ENCODE measurements at places on chromosomes 3 and 15.
A peak's percentile ranks its signal among the peaks of the same experiment; 100 is the strongest.

DNA sequence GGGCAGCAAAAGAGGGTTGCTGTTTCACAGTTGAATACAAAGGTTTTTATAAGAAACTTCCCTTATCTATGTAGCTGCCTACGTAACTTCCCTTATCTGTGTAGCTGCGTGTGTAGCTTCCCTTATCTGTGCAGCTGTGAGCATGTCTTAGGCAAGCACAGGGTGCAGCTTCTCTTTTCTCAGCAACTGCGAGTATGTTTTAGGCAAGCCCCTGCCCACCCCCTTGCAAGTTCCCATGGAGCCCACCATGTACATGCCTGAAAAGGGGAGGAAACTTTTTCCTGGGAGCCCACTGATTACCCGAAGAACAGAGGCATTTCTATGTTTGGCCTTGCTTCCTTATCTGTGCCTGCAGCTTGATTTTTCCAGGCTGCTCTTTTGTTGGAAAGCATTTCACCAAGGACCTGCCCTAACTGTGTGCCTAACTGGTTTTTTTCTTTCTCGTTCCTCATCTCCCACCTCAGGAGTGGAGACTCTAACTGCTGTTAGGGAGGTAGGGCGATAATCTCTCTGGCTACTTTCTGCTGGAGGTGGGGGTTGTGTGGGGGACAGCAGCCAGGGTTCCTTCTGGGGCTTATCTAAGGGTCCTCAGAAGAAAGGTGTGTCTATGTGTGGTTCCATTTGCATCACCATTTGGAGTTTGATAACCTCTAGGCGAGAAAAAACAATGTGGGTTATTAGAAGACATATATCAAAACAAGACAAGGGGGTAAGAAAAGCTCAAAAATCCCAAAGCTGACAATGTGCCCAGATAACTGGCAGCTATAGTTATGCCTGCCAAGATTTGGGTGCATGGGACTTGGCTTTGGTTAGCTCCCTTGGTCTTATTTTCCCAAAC lies 26.0 kb downstream of the SORD start:
- H3K36me3 ChIP-seq, result peaks cover 27% of the 10 kb centered on the region
- no peak for DNase-seq
- no peaks in the 10 kb centered on the region for H3K4me1 ChIP-seq
- H3K4me3 ChIP-seq, result no peak overlapping the region
- no peaks in the 10 kb centered on the region for H3K27me3 ChIP-seq

DNA sequence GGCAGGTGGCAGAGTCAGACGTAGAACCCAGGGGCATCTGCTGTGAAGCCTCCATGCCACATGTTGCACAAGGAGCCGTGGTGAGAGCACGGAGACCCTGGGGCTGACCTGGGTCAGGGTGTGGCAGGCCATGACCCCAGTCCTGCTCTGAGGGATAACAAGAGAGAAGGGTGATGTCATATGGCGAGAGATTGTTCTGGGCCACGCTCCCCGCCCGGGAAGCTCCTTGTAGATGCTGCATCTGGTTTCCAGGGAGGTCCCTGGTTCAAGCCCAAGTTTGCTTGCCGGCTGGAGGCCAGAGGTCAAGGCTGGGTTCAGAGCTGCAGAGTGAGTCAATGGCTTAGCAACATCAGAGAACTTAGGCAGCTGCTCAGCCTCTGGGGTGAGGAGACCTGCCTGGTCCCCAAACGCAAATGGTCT lies 17.3 kb downstream of the FGD5 start:
- no peak overlapping the region for H3K27ac ChIP-seq
- no peak for DNase-seq
- H3K36me3 ChIP-seq, result no peaks in the 10 kb centered on the region
- H3K27me3 ChIP-seq, result peaks cover 70% of the 10 kb centered on the region
- H3K4me3 ChIP-seq, result no peak overlapping the region
- no peaks in the 10 kb centered on the region for H3K4me1 ChIP-seq

DNA sequence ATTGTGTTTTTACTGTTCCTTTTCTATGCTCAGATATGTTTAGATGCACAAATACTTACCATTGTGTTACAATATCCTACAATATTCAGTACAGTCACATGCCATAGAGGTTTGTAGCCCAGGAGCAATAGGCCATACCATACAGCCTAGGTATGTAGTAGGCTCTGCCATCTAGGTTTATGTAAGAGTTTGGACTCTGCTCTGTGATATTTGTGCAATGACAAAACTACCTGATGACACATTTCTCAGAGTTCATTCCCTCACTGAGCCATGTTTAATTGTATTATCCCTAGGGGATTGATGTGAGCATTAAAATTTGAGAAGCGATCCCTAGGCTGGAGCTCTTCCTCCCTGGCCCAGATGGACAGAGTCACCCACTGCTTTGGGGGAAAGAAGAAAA lies 270.0 kb upstream of the PROK2 start:
- H3K4me3 ChIP-seq, result no peak overlapping the region
- H3K27ac ChIP-seq, result no peak overlapping the region
- H3K36me3 ChIP-seq, result no peaks in the 10 kb centered on the region
- no peaks in the 10 kb centered on the region for H3K27me3 ChIP-seq
- no peaks in the 10 kb centered on the region for H3K4me1 ChIP-seq

DNA sequence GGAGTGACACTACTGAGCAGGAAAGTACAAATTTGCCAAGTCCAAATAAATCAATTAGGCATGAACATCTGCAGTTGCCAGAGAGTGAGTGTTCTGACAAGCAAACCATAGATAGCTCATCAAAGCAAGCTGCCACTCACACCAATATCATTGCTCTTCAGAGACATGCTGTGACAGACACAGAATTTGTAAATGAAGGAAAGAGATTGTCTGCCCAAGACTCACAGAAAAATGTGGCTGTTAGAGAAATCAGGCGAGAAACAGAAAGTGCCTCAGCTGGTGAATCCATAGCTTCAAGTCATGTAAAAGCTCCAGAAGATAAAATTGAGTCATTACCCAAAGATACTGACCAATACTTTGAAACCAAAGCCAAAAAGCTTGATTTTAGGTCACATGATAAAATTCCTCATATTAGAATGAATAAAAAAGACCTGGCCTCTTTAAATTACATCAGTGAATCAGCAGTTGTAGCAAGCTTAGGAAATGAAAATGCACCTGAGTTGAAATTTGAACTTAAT lies 50.8 kb downstream of the CRYBG3 start:
- H3K4me3 ChIP-seq, result no peak overlapping the region
- peak overlapping the region; percentile 12 for H3K27ac ChIP-seq
- peaks cover 3% of the 10 kb centered on the region for H3K27me3 ChIP-seq
- H3K4me1 ChIP-seq, result peaks cover 16% of the 10 kb centered on the region
- DNase-seq, result no peak
- H3K36me3 ChIP-seq, result peaks cover 2% of the 10 kb centered on the region

DNA sequence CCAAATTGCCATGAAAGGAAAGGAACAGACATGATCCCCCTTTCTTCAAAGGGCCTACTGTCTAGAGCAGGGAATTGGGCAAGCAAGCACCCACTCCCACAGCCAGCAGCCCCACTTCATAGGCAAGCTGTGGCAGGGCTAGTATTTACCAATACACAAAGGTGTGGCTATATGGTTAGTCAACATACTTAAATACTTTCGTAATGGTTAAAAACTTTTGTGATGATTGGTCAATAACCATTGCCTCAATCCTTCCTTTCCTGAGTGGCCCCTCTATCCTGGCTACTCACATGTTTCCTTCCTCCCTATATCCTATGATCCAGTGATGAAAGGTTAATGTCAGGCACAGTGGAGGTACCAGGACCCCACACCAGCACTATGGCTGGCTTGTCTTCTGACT lies 30.1 kb upstream of the ARL8B start:
- H3K36me3 ChIP-seq, result no peaks in the 10 kb centered on the region
- no peak overlapping the region for H3K27ac ChIP-seq
- H3K27me3 ChIP-seq, result peaks cover 56% of the 10 kb centered on the region
- DNase-seq, result no peak
- no peak overlapping the region for H3K4me3 ChIP-seq
- no peaks in the 10 kb centered on the region for H3K4me1 ChIP-seq

Measured in activated naive CD4-positive, alpha-beta T cell treated with anti-CD3 and anti-CD28 coated beads, Interleukin-2, amount 10 ng/mL, durations not matched to agents 7 days and 5 days (primary cell).